ENCODE measurements at places on chromosomes 2 and 18.
A peak's percentile ranks its signal among the peaks of the same experiment; 100 is the strongest.

GRCh38 chr2:118748245-118748885, 99.1 kb downstream of the EN1 start:
- DNase-seq: no peak

- peak; percentile 63 for DNase-seq
These were observed 66.2 kb downstream of the ACVR2A start for GRCh38 chr2:147910990-147911473.

- DNase-seq: no peak
These were observed 258.0 kb downstream of the MTX2 start for GRCh38 chr2:176526995-176527901.

GRCh38 chr2:78718024-78718423, 307.5 kb upstream of the REG3G start:
- no peak for DNase-seq

DNA sequence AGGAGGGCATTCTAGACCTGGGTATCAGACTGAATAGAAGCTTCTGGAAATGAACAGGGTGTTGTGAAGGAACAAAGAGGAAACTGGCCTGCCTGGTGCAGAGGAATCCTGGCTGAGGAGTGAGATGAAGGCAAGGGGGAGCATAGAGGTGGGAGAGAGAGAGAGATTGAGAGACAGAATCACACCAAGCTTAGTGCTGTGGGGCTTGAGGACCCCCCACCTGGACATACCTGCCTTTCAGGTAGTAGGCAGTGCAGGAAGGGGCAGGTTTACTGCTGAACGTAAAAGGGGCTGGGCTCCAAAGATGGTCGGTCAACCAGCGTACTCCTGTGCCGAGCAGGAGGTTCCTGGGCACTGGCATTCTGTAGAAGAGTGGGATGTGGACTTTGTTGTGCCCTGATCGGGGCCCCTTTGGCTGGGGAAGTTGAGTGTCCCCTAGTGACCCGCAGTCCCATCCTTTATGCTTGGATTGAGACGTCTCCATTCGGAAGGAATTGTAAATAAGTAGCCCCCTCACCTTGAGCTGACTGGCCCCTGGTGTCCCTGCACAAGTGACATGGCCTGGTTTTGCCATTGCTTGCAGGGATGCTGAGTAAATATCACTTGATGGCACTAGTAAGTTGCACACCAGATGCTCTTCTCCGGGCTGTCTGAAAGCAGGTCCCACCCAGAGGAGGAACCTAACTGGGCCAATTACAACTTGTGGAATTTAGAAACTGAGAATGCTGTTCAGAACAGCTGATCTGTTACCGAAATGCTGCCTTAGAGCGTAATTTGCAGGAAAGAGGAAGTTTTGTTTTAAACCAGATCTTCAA, 1.4 kb downstream of the UBE2F start:
- peak; percentile 13 for DNase-seq

GRCh38 chr2:127638361-127639110, 7.4 kb upstream of the GPR17 start:
- no peak for DNase-seq

DNA sequence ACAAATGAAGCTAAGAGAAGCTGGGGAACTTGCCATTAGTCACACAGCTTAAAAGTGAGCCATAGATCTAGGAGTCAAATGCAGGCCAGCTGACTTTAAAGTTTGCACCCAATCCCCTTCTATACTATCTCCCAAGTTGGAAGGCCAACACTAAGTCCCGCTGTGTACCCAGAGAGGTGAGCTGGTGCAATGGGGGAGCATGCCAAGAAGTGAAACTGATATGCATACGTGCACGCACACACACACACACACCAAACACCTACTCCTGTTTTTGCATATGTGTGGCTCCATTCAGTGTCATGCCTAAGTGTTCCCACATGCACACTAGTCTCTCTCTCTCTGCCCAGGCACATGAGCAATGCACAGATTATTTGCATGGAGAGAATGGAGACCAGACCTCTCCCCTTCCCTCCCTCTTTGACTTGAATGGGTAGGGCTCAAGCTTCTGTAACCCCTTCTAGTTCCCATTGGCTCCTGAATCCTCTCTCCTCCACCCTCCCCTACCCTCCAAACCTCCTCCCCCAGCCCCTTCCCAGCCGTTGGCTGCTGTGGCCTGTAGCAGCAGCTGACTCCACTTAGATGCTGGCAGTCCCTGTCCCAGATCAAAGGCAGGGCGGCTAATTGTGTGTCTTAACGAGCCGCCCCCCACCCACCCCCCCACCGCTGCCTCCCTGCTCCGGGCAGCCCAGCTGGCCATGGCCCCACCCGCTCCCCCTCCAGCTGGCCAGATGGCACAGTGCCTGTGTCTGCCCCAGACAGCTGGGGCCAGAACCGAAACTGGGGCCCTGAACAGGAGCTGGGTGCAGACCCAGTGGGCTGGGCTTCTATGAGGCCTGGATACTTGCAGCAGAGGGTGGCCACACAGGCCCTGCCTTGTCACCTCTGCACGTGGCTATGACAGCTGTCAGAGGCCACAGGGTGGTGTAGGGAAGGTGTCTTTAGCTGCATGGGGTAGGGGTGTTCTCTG, 5.6 kb downstream of the WNT10A start:
- no peak for DNase-seq

DNA sequence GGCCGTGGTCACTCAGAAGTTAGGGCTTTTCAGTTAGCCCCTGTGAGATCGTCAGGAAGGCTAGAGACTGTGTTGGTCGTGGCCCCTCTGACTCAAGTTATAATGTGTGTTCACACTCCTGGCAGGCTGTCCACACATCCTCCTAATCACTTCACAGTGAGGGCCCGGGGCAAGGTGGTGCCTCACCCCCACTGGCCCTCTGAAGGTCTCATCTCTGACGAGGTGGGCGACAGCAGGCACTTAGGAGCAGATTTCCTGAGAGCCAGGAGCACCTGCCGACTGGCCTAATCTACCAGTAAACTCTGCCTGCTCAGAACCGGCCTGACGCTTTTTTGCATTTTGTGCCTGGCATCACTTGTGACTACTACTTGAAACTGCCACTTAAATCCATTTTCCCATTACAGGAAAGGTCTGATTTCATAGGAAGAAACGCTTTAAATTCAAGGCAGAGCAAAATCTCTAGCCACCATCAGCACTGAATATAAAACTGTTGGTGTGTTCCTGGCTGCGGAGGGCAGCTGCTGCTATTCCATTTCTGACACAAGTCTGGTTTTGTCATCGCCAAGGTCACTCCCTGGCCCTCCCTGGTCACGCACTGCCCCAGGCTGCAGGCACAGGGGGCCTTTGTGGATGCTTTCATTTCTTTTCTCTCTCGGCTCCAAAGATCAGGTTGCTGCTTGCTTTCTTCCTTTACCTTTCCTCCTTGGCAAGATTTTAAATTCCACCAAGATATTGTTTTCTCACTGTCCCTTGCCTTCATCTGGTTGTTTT, 48.0 kb downstream of the RAB12 start:
- DNase-seq: no peak

DNA sequence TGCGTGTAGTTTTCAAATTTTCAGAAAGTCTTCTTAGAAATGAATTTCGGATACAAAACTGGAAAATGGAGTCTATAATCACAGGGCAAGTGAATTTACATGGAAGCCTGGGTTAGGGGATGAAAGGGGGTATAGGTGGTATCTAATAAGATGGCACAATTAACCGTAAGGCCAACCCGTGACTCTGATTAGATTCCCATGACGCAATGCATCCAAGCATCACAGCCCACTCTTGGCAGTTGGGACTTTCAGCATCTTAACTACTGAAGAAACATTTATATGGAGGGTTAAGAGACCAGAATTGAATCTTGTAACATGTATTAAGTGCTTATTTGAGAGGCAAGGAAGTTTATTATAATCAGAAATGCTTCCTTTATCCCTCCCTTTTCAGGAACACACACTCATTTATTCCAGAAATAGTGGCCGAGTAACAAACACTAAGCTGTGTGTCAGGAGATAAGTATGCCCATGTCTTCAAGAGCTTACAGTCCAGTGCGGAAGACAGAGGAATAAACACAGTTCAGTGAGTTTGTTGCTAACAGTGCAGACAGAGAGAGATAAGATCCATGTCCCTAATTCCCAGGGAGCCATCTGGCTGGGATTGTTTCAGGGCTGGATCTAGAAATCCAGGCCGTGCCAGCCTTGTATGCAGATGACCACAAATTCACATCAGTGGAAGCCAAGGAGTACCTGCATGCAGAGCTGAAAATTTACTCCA, 151.2 kb downstream of the ANTXR1 start:
- no peak for DNase-seq

DNA sequence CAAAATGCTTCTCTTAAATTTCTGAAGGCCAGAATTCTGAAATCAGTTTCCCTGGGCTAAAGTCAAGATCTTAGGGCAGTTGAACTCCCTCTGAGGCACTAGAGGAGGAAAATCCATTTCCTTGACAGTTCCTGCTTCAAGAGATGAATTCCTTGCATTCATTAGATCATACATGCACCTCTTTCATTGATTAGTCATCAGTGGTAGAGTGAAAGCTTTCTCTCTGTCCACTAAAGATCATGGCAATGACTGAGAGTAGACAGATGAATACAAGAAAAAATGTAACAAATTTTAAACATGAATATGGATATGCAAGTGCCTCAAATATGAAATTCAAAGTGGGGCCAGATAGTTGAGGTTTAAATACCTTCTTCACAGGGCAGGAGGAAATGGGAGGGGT, 693.4 kb upstream of the TMEFF2 start:
- DNase-seq: no peak

- no peak for DNase-seq
These were observed 128.1 kb downstream of the TMEM163 start for GRCh38 chr2:134590679-134591078.

- no peak for DNase-seq
These were observed 47.6 kb downstream of the HNRNPLL start for GRCh38 chr2:38554973-38555595.

GRCh38 chr18:58222432-58223125, 178.6 kb downstream of the NEDD4L start:
- DNase-seq: no peak

DNA sequence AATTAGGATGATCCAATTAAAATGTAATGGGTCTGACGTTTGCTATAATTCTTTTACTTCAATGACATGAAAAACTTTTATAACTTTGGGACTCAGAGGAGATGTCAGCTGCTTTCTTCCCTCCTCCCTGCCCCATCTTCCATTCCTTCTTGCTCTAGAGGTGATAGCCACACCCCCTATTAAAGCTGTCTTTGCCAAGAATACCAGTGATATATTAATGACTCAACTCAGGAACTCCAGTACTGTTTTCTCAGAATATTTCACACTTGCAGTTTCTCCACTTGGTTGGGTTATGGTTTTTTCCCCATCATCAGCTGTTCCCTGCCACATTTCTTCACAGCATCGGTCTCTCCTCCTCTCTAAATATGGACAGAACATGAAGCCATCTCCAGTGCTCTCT, 184.0 kb downstream of the KCNE4 start:
- no peak for DNase-seq

DNA sequence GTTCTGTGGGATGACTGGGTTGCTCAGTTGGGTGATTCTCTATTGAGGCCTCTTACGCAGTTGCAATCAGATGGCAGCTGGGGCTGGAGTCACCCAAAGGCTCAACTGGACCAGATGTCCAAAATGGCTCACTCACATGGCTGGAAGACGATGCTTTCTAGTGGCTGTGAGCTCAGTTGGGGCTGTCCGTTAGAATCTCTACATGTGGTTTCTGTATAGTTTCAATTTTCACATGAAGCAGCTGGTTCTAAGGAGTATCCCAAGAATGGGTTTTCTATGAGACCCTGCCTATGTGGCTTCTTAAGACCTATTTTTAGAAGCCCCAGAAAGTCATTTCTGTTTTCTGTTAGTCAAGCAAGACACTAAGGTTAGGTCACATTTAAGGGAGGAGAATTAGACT, 4.4 kb downstream of the XRCC5 start:
- no peak for DNase-seq

GRCh38 chr2:226396541-226396940, 403.1 kb downstream of the IRS1 start:
- no peak for DNase-seq

- no peak for DNase-seq
These were observed 24.7 kb upstream of the NAGK start for GRCh38 chr2:71043531-71044407.

GRCh38 chr2:218465987-218466633, 47.2 kb downstream of the VIL1 start:
- DNase-seq: no peak

DNA sequence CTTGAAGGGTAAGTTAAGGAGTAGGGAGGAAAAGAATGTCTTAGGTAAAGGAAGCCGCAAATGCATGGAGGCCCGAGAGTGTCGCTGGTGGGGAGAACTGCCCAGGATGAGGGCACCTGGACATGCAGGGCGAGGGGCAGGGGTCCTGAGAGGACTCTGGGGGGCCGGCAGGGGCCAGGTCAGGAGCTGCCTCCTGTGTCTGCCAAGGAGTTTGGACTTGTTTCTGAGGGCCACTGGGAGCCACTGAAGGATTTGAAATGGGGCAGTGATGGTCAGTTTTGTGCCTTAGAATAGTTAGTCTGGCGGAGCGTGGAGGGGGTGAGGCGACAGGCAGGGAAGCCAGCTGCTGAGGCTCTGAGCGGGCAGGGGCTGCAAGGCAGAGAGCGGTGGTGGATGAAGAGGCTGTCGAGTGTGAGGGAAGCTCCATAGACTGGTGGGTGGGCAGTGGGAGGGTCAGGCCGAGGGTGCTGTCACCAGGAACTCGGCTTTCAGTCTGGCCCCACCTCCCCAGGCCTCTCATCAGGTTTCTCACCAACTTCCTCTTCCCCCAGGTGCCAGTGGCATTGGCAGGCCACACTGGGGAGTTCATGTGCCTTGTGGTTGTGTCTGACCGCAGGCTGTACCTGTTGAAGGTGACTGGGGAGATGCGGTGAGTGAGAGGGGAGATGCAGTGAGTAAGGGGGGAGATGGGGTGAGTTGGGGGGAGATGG, 14.7 kb upstream of the SLC4A3 start:
- DNase-seq: no peak
